BE2C (cell line): ENCODE measurements at places on chromosomes 7 and 10.

DNA sequence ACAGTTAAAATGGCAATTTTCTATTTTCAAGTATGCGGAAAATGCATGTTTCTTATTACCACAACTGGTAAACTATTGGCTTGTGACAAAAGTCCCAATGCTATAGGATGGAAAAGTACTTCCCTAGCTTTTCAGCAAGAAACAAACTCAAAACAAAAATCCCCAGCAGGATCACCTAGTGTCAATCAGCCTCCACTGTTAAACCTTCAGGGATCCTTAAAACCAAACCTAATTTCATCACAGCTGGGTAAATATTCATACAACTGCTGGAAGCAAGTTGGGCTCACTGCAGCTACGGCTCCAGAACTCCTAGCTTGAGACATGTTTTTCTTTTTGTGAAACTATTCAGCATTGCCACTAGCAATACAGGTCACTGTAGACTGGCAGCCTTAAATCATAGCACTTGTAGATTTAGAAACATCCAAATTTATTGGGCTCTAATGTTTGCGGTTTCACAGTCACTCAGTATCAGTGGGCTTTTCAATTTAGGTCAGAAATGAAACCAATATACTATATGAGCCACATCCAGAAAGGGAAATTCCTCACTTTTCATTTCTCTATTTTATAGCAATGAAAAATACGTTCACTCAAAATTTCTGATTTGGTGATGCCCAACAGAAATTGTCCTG, 145.2 kb upstream of the ANK3 start:
- no peak for DNase-seq

DNA sequence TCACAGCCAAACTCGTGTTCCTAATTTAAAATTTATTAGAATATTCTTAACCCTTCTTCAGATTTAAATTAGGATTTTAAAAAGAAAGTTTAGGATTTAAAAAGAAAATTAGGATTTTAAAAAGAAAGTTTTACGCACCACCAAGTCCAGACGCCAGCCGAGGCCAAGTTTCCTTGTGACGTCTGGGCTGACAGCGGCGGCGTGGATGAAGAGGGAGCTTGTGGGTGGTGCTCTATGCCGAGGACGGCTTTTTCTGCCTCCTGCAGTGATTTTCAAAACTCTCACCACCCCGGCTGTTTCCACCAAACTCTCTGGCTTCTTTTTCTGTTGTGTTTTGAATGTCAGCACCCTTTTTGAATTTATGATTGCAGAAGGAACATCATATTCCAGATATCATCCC, 252.9 kb downstream of the DNAJB6 start:
- no peak for DNase-seq

DNA sequence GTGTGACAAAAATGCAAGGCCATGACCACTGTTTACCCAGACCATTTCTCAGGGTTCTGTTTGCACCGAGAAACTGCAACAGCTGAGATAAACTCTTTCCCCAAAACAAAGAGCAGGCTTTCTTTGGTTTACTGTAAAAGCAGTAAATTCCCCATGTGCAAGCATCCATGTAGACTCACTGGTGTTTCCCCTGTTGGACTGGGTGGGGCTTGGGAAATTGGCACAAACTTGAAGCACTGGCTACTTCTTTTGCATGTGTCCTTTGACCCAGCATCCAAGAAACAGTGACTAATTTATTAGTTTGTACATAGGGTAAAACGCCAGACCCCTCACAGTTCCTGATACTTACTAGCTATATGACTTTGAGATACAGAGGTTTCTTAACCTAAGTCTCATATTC, 12.3 kb downstream of the IQUB start:
- DNase-seq = no peak

- no peak for DNase-seq
Measured at GRCh38 chr10:125095228-125095627, 65.1 kb downstream of the CTBP2 start.

- no peak for DNase-seq
Measured at GRCh38 chr7:81457852-81458522, 311.9 kb downstream of the HGF start.

GRCh38 chr7:136869001-136869961, 829 bp downstream of the CHRM2 start:
- peak; percentile 27 for DNase-seq

GRCh38 chr7:145183069-145183468, 347.2 kb upstream of the TPK1 start:
- no peak for DNase-seq

DNA sequence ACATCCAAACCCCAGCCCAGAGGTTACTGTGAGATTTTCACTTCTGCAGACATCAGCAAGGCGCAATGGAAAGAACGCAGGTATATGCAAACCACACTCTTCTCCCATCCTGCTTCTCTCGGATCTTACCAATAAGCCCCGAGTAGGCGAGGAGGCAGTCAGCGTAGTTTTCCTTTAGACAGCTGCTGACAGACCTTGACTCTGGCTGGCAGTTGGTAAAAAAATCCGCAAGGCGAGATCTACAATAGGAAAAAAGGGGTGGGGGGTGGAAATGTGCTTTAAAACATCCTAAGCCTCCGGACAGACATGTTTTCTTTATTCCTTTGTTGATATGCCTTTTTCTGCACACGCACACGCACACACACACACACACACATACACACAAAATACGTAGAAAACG, 176.5 kb downstream of the GFRA1 start:
- DNase-seq = no peak
